ENCODE measurements at places on chromosomes 2 and 18. TPM values are rescaled to one million over a fixed set of nuclear protein-coding genes. Genes with fewer than 3 reads are reported as not detected.

Gene HAAO
- not detected for total RNA-seq

Gene TSHZ1
- 4.4 TPM for total RNA-seq

Gene CHAC2
- total RNA-seq = 4.6 TPM

Gene ANKRD29
- total RNA-seq = 8.9 TPM

Gene REG3G
- not detected for total RNA-seq

Gene IL18RAP
- not detected for total RNA-seq

Gene IL1B
- total RNA-seq = 0.86 TPM

Gene CETN1
- not detected for total RNA-seq

Gene NDC80
- total RNA-seq = 10.9 TPM

Gene CFC1
- total RNA-seq = not detected

Gene SERPINB5
- not detected for total RNA-seq

Gene CXCR4
- not detected for total RNA-seq

Gene IL18R1
- 1.5 TPM for total RNA-seq

Gene DOK1
- total RNA-seq = 40.3 TPM

Gene FNDC4
- total RNA-seq = 24.2 TPM

Gene EDAR
- total RNA-seq = not detected

Gene CCDC150
- total RNA-seq = 0.65 TPM

Gene GPR45
- not detected for total RNA-seq

Gene ZNF397
- 8.7 TPM for total RNA-seq

Gene SLC9A4
- total RNA-seq = not detected

Gene DLGAP1
- 0.22 TPM for total RNA-seq

Gene UPP2
- not detected for total RNA-seq

Gene AMMECR1L
- 20.9 TPM for total RNA-seq

Gene ADI1
- total RNA-seq = 77.7 TPM

Gene FOXI3
- not detected for total RNA-seq

Gene EFR3B
- total RNA-seq = 0.76 TPM

Gene UGT1A1
- total RNA-seq = not detected

All from GM23248 (cell line).